ENCODE measurements at places on chromosomes 4 and X.
A peak's percentile ranks its signal among the peaks of the same experiment; 100 is the strongest.

- DNase-seq, result no peak
Measured at GRCh38 chr4:41241919-41242318, 14.8 kb upstream of the UCHL1 start.

DNA sequence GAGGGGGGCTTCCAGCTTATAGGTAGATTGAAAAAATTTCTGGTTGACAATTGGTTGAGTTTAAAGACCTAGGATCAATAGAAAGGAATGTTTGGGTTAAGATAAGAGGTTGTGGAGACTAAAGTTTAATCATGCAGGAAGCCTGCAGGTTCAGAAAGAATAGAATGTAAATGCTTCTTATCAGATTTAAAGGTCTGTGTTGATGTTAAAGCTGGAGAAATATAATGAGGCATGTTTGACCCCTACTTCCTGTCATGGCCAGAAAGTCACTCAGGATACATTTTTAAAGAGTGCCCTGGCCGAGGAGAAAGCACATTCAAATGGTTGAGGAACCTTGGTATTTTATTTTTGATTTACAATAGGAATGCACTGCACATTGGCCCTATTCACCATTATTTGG, 3.9 kb upstream of the RRAGB start:
- no peak for DNase-seq

- DNase-seq, result no peak
Measured at GRCh38 chr4:84325625-84326024, 173.5 kb downstream of the NKX6-1 start.

GRCh38 chr4:181611033-181611711, 632.0 kb upstream of the TENM3 start:
- DNase-seq, result no peak

DNA sequence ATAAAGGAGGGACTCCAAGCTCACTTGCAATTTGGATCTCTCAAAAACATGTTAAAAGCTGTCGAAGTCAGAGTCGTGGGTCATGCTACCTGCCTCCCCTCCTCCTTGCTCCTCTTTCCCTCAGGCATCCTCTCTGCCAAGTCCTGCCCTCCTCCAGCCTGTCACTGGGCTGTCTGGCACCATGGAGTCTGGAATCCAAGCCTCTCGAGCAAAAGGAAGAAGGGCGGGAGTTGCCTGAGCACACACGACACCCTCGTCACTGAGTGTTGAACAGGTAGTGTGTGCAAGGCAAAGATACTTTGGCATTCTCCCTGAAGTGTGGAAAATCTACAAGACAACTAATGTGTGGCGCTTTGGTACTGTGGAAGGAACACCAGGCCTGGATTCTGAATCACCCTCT, 62.2 kb downstream of the HAUS3 start:
- DNase-seq, result no peak

DNA sequence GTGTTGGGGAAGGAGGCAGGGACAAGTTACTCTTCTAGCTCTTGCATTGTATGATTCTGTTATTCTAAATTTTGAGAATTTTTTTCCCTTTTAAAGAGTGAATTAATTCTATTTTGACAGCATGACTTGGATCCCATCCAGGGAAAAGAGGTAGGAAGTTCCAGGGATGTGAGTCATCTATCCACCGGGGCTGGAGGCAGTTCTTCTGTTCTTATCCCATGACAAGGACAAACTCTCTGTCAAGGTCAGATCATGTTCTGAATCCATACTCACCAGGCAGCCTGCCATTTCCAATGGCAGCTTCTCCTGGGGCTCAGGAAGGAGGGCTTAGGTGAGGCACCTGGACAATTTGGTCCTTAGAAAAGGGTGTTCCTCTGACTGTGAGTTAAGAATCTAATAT, 132.0 kb upstream of the MED14 start:
- no peak for DNase-seq

GRCh38 chr4:88629826-88630225, 37.5 kb downstream of the HERC3 start:
- DNase-seq, result no peak

DNA sequence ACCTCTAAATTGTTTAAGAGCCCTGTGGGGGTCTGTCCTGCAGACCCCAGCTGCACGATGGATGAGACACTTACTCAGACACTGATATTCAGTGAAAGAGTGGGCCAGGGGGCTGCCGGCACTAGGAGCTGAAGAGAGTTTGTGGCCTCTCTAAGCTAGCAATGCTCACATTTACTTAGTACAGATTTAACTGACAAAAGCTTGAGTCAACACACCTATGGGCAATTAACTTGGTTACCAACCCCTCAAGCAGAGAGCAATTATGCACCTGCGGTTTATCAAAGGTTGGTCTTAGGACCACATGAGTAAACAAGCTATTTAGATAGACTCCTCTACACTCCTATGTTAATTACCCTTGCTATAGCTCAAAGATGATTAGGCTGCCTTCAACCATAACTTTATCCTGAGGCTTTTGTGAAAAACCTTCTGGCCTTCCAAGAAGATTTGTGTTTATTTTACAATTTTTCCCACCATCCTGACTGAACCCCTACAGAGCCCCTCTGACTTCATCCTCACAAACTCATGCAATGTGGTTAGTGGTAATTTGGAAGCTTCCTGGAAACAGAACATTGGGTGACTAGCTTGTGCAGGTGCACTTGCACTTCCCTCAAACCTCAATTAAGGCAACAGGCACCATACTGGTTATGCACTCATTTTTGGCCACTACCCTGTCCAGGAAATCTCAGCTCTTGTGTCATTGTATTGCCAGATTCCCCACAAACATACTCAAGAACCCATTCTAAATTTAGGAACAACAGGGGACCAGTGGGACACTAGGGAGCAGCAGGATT, 234.4 kb upstream of the ITM2A start:
- DNase-seq, result no peak

GRCh38 chr4:4754641-4755040, 104.8 kb upstream of the MSX1 start:
- DNase-seq, result no peak

GRCh38 chr4:52051615-52052474, 741 bp downstream of the SPATA18 start:
- no peak for DNase-seq

GRCh38 chr4:159060161-159060560, 42.7 kb upstream of the RAPGEF2 start:
- DNase-seq, result no peak

DNA sequence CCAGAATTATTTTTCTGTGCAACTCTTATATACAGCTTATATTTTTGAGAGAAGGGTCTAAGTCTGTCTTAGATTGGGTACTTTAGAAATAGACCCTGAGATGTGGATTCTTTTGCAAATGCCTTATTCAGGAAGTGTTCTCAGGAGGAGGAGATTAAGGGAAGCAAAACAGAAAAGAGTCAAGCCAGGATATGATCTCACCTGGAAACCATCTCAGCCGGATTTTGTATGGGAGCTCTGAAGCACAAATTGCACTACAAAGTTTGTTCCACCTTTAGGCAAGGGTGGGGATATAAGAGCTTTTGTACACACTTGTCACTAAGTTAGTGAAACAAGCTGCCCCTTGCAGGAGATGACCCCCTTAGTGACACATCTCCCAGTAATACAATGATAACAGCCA, 121.2 kb upstream of the GRPR start:
- DNase-seq, result no peak

DNA sequence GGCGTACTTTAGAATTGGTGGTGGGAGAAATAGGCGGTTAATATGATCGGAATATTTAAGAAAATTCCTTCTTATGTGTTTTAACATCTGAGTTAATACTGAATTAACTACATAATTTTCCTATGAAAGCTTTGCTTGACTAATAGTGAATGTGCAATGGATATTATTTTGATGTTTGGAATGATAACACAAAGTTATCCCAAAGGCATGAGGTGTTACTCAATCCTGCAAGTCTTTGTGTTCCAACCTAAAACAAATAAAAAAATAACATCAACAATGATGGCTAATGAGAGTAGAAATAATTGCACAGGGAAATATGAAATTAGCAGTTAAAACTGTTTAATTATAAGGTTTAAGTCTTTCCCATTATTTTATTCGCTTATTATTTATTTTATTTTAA, 183.6 kb upstream of the ARSJ start:
- DNase-seq, result no peak

- DNase-seq, result no peak
Measured at GRCh38 chr4:76272999-76273398, 21.5 kb downstream of the FAM47E start.

- DNase-seq, result no peak
Measured at GRCh38 chr4:185382754-185383153, 13.0 kb downstream of the LRP2BP start.

GRCh38 chr4:72274251-72274650, 242.5 kb downstream of the NPFFR2 start:
- DNase-seq, result no peak

GRCh38 chrX:37692918-37693317, 7.3 kb downstream of the XK start:
- no peak for DNase-seq

DNA sequence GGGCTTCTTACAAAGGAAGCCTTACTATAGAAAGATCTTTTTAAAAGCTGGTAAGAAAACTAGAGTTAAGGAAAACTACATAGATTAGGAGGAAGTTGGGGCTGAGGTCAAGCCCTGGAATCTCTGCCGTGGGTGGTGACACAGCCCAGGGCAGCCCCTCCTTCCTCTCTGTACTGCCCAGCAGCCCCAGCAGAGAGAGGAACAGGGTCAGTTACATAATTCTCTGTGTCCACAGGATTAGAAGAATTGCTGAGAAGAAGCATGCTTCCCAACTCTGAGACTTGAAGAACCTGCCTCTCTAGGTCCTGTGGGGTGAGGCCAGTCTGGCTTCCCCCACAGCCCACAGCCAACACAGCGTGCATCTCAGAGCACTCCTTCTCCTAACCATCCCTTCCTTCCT, 9.2 kb upstream of the ABLIM2 start:
- DNase-seq, result no peak

GRCh38 chr4:184251670-184251980, 34.0 kb upstream of the ENPP6 start:
- no peak for DNase-seq

DNA sequence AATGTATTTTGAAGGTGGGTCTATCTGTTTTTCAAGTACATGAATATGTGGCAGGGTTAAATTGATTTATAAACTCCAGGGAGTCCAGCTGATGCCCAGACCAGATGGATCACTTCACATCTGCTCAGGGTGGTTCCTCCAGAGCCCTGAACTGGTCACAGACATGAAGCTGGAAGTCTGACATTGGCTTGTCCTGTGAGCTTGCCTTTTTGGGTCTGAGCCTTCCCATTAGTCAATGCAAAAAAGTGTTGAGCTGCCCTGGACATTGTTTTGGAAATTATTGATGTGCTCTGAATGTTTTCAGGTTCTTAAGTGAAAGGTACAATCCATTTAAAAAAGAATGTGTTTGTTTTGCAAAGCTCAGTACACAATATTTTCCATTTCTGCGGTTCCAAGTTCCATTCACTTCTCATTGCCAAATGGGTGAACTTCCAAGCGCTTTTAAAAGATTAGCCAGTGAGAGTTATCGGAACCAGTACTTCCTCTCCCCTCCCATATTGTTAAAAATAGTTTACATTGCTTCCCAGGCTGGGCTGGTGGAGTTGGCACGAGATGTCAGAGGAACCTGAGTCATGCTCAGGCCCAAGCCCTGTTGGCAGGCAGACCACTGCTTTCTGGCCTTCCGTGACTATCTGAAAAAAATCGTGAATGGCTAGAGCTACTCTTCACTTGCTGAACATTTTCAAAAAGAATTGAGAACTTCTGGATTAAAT, 52.1 kb downstream of the PDGFRA start:
- no peak for DNase-seq

- DNase-seq, result no peak
Measured at GRCh38 chr4:30854531-30854930, 134.4 kb downstream of the PCDH7 start.

DNA sequence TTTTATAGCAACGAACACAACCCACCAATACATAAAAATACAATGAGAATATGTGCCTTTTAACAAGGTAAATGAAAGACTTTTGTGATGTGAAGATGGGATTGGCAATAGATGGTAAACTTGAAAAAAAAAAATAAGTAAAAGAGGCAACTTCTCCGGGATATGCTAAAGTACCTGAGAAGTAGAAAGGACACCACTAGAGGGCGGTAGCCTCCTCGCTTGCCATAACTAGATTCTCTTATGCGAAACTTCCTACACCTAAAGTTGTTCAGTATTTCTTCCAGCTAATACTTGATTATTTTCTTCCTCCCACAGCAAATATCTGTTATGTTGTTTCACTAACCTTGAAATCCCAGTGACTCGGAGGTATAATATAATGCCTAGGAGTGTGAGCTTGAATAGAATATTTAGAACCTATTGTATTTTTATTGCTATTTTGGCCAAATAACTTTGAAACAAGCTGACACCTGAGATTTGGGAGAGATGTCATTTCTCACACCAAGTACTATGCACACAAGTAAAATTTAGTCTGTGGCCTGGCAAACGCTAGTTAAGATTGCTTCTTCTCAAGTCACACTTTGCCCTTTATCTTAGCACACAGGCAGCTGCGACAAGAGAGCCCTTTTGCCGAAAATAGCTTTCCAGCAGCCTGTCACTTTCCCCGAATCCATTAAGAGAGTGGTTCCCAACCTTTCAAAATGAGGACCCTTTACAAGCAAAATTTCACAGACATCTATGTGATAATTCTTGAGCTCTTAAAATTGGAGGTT, 44.9 kb upstream of the PDLIM5 start:
- DNase-seq, result peak; percentile 73
